ENCODE measurements at places on chromosomes 1 and 21. TPM values are rescaled to one million over a fixed set of nuclear protein-coding genes. Genes with fewer than 3 reads are reported as not detected.

Gene CNIH4
- 50.0 TPM for polyA plus RNA-seq

Gene PPP1R8
- 37.7 TPM for polyA plus RNA-seq

Gene ITLN2
- 1.9 TPM for polyA plus RNA-seq

GRCh38 chr1:23446661-23447310, 22.2 kb upstream of the TCEA3 start:
- H3K36me3 ChIP-seq, result peaks cover under 1% of the 10 kb centered on the region
- H3K4me3 ChIP-seq, result no peak overlapping the region
- H3K27me3 ChIP-seq, result no peaks in the 10 kb centered on the region
- no peak overlapping the region for H3K27ac ChIP-seq
- DNase-seq, result no peak
- H3K4me1 ChIP-seq, result peaks cover 3% of the 10 kb centered on the region

GRCh38 chr1:9202240-9202870, 32.2 kb upstream of the H6PD start:
- peaks cover 8% of the 10 kb centered on the region for H3K4me1 ChIP-seq
- no peak overlapping the region for H3K27ac ChIP-seq
- H3K27me3 ChIP-seq, result peaks cover 69% of the 10 kb centered on the region
- H3K4me3 ChIP-seq, result no peak overlapping the region
- DNase-seq, result no peak

DNA sequence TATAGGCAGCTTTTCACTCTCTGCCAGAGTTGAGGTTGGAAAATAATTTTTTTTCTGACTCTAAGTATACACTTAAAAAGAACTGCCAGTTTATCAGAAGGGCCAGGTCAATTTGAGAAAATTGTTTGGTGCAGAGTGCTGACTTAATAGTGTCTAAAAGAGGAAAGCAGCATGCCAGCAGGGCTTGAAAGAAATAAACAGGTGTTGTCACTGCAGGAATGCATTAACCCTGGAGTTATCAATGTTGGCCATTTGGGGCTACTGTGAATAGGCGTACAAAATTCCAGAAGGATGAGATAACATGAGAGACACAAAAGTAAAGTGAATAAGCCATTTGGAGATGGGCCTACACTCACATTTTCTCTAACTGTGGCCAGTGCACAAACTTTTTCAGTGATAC, 220.6 kb upstream of the PLD5 start:
- no peak for DNase-seq
- no peak overlapping the region for H3K27ac ChIP-seq
- no peaks in the 10 kb centered on the region for H3K27me3 ChIP-seq
- no peak overlapping the region for H3K4me3 ChIP-seq
- no peaks in the 10 kb centered on the region for H3K36me3 ChIP-seq

GRCh38 chr21:34797921-34798535, 129.2 kb downstream of the CLIC6 start:
- peak overlapping the region; percentile 87 for H3K27ac ChIP-seq
- H3K27me3 ChIP-seq, result no peaks in the 10 kb centered on the region
- DNase-seq, result peak; percentile 79
- no peak overlapping the region for H3K4me3 ChIP-seq

- peak overlapping the region; percentile 61 for H3K4me3 ChIP-seq
- peaks cover 41% of the 10 kb centered on the region for H3K27me3 ChIP-seq
- DNase-seq, result peak; percentile 87
- H3K36me3 ChIP-seq, result no peaks in the 10 kb centered on the region
Observed at GRCh38 chr21:31558962-31559367, 100.5 kb upstream of the SOD1 start.

DNA sequence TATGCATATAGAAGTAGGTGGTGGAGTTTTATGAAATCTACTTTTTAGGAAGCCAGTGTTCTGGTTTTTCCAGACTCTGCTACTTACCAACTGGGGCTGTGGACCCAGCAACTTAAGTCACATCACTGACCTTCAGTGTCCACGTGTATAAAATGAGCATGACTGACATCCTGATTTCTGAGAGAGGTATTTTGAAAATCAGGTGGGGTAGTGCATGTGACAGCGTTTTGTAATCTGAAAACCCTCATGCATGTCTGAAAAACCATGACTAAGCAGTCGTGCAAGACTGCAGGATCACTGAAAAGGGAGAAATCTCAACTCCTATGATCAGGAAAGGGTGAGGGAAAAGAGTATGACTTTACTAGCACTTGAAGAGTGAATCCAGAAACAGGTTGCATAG, 26.1 kb downstream of the CR1L start:
- no peak for DNase-seq
- peaks cover 50% of the 10 kb centered on the region for H3K27me3 ChIP-seq

DNA sequence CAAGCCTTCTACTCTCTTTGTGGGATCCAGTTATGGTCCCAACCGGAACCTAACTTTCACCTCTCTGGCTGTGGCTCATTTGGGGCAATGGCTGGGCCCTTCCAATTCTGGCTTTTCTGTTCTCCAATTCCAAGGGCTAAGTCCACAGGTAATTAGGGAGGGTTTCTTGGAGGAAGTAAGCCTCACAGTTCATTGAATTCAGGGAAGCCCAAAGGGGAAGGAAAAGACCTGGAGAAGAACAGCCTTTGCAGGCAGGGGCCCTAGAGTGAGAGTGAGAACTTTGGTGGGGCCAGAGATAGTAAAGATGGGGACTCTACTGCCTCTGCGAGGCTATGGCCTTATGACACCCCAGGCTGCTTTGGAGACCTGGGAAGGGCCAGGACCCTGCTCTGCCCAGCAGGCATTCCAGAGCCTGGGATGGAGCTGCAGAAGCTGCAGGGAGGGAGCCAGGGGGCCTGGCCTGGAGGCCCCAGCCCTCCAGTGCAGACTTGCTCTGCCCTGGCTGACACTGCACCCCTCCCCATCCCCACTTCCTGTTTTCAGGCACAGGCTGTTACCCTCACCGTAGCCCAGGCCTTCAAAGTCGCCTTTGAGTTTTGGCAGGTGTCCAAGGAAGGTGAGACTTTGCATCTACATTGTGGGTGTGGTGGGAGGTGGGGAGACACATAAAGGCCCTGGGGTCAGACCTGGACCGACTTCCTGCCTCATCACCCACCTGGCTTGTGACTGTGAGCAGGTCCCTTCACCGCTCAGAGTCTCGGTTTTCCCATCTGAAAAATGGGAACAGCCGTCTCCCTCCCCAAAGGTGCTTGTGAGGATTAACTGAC, 18.9 kb downstream of the LDLRAP1 start:
- H3K4me1 ChIP-seq, result peaks cover 15% of the 10 kb centered on the region
- H3K27me3 ChIP-seq, result no peaks in the 10 kb centered on the region
- peaks cover 57% of the 10 kb centered on the region for H3K36me3 ChIP-seq
- no peak overlapping the region for H3K4me3 ChIP-seq
